ENCODE measurements at places on chromosomes 7 and 10.
A peak's percentile ranks its signal among the peaks of the same experiment; 100 is the strongest.

GRCh38 chr10:49071160-49071761 lies 44.1 kb downstream of the VSTM4 start:
- DNase-seq, result no peak

GRCh38 chr10:54800741-54801421 lies at the start of gene PCDH15:
Gene PCDH15 (minus strand): TSS chr10:54801231. CDS start chr10:54664262, 136,969 bp downstream.
- peak; percentile 0 for DNase-seq

DNA sequence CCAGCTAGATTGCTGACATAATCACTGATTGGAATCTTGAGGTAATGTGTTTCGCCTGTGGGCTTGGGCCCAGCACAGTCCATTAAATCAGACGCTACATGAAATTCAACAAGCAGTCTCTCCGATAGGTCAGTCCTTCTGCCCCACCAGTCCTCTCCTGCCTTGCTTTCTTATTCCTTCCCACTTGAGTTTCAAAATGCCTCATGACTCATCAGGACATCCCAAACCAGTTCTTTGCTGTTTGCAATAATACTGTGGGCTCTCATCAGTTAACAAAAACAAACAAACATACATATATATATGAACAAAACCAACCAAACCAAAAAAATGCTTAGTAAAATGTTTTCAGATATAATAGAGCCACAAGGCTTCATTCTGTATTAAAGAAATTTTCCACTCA lies 599.0 kb downstream of the SORCS1 start:
- DNase-seq, result no peak

DNA sequence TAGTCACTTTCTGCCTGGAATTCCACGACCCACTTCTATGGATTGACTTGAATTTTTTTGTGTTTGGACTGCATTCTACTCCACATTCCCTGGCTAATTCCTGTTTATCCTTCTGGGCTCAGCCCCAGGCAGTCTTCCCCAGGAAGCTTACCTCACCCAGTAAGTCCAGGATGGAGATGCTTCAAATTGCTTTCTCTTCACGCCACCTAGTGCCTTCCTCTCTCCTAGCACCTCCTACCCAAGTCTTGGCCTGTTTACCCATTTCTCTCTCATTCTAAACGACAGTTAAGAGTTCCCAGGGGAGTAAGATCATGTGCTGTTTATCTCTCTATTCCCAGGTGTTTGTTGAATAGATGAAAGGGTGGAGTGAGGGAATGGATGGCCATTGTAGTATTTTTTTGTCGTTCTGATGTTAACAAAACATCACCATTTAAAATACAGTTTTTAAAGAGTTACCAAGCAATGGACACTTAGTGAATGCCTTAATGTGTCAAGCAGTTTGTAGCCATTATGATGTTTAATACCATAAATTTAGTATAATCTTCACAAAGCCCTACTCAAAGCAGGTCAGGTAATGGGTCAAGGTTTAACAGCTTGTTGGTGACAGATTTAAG lies 45.5 kb upstream of the TARP start:
- no peak for DNase-seq

- no peak for DNase-seq
These were observed 42.9 kb downstream of the CHRM2 start for GRCh38 chr7:136911344-136911743.

DNA sequence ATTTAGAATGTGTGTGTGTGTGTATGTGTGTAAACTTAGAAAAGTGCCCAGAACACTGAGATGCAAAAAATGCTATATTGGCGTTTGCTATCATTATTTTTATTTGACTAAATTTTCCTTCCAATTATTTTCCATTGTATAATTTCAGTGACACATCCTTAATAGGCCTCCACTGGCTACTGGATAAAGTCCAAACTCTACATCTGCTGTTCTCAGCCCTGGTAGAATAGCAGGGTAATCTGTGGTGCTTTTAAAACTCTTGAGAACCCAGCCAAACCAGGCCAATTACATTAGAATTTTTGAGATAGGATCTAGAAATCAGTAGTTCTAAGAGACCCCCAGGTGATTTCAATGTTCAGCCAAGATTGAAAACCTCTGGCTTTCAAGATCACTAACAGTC lies 66.4 kb downstream of the ZNF503 start:
- no peak for DNase-seq

DNA sequence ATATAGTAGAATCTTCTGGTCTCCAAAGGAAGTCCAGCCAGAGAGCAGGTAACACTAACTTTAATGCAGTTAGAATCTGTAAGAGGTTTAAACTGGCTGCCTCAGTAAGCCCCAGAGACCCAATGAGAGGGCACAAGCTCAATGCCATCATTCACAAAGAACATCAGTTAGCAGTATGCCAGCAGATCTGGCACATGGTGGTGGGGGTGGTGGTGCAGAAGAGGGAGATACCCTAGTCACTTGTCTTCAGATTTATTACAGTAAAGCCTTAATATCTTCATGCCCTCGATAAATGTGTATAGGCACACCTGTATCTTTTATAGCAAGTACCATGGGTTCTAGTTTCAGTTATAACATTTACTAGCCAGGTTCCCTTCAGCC lies 86.2 kb downstream of the SORBS1 start:
- DNase-seq, result no peak
